ENCODE measurements at places on chromosomes 4 and X. TPM values are rescaled to one million over a fixed set of nuclear protein-coding genes. Genes with fewer than 3 reads are reported as not detected.

- DNase-seq = no peak
These were observed 1.1 kb upstream of the KLHL13 start for GRCh38 chrX:118117741-118118140.

- DNase-seq = no peak
These were observed 35.1 kb downstream of the NELFA start for GRCh38 chr4:1973661-1974060.

GRCh38 chr4:23113104-23113503 is 420.4 kb downstream of the GBA3 start:
- no peak for DNase-seq

DNA sequence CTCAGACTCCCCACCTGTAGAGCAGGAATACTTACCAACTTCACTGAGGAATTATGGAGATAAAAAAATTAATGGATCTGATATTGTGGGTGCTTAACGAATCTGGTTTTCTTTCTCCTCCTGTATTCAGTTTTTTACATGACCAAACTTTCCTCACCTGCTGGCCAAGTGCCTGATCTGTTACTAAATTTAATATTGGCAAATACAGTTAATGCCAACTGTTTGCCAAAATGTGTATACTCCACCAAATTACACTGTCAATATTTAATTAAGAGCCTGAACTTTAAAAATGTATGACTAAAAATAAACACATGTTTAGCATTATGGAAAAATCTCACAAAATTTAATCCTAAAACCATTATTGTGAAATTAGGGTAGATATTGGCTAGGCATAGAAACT is 3.3 kb downstream of the PGRMC2 start:
- DNase-seq = no peak

- no peak for DNase-seq
These were observed 827 bp downstream of the PORCN start for GRCh38 chrX:48509619-48510018.

GRCh38 chr4:8674311-8674885 is 81.8 kb downstream of the CPZ start:
- DNase-seq = no peak

GRCh38 chr4:118589471-118590055 is 95.6 kb upstream of the METTL14 start:
- no peak for DNase-seq

GRCh38 chr4:4985036-4985435 is 34.2 kb downstream of the CYTL1 start:
- no peak for DNase-seq

Gene RFC1
- 55.1 TPM for total RNA-seq

Data from B cell (primary cell).